ENCODE measurements at places on chromosomes 13 and 19.

DNA sequence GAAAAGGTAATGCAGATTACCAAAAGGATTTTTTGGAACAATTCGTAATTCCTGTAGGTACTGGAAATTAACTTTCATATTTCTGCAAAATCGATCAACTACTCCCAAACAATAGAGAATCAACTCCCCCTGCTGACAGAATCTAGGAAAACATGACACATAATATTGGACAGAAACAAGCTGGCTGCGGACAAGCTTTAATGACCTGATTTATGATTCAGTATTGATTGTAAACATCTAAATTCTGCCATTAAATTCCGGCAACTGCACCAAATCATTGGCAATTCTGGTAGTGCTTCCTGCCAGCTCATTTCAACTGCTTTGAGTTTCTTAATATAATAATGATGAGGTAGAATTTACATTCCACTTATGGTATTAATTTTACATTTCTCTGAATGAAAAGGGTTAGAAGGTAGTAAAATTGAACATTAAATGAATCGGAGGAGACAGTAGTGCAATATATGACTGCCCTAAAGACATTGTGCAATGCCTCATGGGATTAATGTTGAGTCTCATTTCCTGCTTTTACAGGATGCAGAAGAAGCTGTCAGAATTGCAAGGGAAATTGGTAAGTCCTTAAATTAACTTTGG, 146.5 kb downstream of the PCCA start:
- DNase-seq, result peak; percentile 17

- DNase-seq, result no peak
Observed at GRCh38 chr19:28034936-28035335, 1178.0 kb downstream of the UQCRFS1 start.

- DNase-seq, result no peak
Observed at GRCh38 chr19:39631178-39631577, 24.5 kb upstream of the LGALS16 start.

- peak; percentile 78 for DNase-seq
Observed at GRCh38 chr19:38229585-38230073, 5.6 kb upstream of the DPF1 start.

- no peak for DNase-seq
Observed at GRCh38 chr19:489418-490196, 6.7 kb upstream of the MADCAM1 start.

GRCh38 chr19:51460164-51460992, 2.1 kb upstream of the SIGLEC8 start:
- no peak for DNase-seq
